ENCODE measurements at places on chromosomes 16 and 17.

- DNase-seq = no peak
Measured at GRCh38 chr16:53370827-53371226, 63.4 kb upstream of the RBL2 start.

GRCh38 chr16:3195975-3196374 is 8.0 kb downstream of the OR1F1 start:
- DNase-seq = no peak

GRCh38 chr16:15924996-15925395 is 24.4 kb upstream of the ABCC1 start:
- DNase-seq = no peak

GRCh38 chr17:301681-302299 is 50.8 kb downstream of the RPH3AL start:
- no peak for DNase-seq

DNA sequence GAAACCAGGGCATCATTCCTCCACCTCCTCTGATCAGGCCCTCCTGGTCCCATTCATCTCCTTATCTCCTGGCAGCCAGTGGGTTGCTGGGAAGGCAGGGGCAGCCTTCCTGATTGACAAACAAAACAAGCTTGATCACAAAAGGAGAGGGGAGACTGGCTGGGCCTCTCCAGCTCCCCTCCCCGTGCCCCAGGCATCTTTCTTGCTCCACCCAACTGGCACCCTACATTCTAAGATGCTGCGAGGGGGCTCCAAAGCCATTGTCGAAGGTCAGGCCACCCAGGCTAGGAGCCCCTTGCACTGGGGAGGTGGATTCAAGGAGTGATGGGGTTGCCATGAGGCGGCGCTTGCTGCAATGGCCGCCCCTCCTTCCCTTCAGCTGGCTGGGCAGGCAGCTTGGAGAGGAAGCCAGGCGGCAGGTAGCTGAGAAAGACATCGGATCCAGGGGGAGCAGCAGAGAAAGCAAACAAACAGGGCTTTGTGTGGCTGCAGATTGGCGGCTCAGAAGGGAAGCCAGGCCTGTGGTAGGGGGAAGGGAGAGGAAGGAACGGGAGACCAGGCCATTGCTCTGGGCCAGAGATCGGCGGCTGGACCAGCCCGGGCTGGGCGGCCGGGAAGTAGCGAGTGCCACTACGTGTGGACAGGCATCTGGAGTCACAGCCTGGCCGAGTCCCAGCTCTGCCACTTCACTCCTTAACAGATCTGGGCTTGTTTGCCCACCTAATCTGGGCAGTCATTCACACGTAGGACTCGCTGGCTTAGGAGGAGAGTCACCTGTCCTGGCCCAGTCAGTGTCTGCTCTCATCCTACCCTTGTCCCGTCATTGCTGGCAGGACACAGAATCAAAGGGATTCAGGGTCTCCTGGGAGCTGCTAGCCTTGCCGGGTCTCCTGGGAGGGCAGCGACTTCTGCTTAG is 12.3 kb downstream of the RAI1 start:
- peak; percentile 64 for DNase-seq

Measured in Calu3 (cell line).